ENCODE measurements at places on chromosomes 3 and 15.

GRCh38 chr3:116757315-116757714 lies 47.7 kb downstream of the TUSC7 start:
- DNase-seq, result no peak

DNA sequence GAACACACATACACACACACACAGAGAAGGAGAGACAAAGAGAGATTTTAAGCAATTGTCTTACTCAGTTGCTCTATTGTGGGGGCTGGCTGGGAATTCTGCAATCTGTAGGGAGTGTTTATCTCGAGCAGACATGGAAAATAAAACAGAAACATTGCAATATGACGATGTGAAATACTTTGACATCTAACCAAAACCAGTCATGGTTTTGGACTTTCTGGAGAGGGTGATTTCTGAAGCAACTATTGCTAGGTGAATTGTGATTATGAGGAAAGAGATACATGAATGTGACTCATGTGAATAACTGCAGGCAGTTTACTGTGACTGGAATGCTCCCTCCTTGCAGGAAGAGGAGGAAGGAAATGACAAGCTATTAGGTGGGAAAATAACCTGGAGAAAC lies 12.3 kb upstream of the PHLDB2 start:
- DNase-seq, result no peak

DNA sequence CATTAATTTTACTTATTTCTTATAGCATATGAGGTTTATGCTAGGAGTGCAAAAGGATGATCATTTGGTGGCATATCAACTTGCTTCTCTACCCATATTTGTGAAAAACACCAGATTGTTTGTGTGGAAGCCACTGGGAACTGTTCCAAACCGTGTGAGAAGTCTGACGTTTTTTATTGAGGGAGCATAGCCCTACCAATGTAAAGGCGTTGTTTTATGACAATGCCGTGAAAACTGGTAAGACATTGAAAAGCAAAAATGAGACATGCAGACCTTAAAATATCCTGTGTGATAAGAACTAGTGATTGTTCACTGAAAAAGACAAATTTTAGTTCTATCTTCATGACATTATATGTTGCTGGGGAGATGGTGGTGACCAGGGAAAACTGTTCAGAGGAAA lies 87.8 kb downstream of the CHL1 start:
- no peak for DNase-seq

DNA sequence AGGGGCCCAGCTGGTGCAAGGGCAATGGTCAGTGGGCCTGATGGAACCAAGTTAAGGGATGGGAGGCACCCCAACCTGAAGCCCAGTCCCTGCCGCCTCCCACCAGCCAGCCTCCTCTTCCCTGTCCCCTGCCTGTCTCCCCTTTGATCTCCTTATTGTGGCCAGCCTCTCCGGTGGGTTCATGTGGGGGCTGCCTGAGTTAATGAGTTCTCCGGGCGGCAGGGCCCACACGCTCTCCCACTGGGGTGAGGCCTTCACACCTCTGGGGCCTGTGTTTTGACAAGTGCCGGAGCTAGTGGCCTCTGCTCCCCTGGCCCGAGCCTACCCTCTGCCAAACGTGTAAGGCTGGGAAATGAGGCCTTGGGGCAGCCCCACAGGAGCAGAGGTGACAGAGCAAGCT lies 7.2 kb upstream of the MESP1 start:
- no peak for DNase-seq

GRCh38 chr3:124748560-124749198 lies 18.4 kb downstream of the UMPS start:
- no peak for DNase-seq

DNA sequence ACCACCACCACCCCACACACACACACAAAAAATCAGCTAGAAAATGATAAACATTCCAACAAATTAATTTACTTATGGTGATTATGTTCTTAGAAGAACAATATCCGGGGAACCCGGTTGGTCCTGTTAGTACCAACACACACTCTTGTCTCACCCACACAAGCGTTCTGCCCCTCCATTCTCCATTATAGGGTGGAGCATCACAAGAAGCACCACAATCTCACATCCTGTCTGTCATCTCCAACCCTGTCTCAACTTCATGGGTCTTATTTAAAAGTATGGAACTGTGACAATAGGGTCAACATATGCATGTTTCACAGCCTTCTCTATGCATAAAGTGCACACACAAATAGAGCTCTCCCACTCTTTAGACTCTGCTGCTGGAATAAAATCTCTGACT lies 5.6 kb downstream of the GSK3B start:
- no peak for DNase-seq

- no peak for DNase-seq
Observed at GRCh38 chr3:134397755-134398154, 23.5 kb upstream of the AMOTL2 start.

DNA sequence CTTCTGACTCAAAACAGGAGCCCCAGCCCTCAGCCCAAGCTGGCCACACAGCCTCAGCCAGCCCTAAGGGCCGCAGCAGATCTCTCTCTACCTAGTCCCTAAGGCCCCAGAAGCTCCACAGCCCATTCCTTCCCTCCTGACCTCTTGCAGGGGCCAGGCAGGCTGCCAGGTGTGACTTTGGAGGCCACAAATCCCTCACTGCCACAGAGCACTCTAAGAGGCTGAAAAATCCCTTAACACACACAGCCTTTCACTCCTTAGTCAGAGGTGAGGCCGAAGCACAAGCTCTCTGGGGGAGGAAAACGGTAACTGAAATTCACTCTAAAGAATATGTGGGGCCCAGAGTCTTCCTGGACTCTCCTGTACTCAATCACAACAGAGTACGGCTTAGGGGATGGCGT lies 23.3 kb downstream of the LRRC2 start:
- DNase-seq, result no peak

DNA sequence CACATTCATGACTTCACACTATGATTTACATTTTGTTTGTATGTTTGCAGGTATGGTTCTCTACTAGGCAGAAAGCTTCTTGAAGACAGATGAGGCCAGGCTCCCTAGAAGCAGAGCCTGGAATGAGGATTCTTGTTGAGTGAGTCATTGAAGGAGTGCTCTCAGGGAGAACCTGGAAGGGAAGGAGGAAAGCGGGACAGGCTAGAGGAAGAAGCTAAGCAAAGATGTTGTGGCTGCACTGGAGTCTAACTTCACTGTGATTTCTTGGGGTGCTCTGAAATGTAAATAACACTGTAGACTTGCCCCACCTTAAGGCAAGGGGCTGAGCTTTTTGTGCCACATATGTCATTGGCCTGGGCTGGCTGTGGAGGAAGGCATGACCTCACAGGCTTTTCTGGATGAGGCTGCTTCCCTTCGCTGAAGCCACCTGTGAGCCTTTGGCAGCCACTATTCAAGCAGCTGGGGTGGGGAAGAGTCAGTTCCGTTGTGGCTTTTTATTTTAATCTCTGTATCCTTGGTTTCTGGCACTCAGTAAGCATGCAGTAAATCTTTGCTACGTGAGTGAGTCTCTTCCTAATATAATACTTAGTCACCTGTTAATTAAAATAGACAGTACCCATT lies 307.3 kb downstream of the SV2B start:
- no peak for DNase-seq

- no peak for DNase-seq
Observed at GRCh38 chr3:138036572-138036971, 26.6 kb downstream of the CLDN18 start.

DNA sequence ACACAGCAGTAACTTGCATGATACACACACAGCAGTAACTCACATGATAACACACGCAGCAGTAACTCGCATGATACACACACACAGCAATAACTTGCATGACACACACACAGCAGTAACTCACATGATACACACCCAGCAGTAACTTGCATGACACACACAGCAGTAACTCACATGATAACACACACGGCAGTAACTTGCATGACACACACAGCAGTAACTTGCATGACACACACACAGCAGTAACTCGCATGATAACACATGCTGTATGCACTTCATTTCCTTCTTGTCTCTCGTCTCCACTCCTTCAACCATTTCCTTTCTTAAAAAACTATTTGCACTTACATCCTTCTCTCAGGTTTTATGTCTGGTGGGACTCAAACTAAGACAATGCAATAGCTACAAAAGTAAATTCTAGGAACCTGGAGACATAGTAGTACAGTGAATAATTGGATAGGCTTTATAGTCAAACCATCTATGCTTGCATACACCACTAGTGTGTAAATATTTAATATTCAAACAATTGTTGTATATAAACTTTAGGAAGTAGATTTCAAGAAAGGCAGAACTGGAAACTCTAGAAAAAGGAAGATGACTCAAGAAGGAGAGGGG lies 130.8 kb downstream of the UACA start:
- no peak for DNase-seq

GRCh38 chr15:75034615-75035014 lies 11.2 kb downstream of the PPCDC start:
- no peak for DNase-seq

DNA sequence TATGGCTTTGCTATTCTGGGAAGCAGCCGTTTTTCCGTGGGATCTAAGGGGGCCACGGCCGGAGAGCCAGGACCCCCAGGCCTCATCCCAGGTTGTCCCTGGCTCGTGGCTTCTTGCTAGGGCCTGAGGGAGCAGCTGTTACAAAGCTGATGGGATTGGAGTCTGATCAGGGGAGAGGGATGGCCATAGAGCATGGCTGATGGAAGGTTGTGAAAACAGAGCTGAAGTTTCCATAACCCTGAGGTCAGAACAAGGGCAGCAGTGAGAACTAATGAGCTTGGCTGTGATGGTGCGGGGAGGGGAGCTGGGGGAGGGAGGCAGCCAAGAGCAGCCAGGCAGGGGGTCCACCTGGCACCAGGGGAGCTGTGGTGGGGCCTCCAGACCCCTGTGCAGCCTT lies 63.0 kb downstream of the LINGO1 start:
- DNase-seq, result no peak

DNA sequence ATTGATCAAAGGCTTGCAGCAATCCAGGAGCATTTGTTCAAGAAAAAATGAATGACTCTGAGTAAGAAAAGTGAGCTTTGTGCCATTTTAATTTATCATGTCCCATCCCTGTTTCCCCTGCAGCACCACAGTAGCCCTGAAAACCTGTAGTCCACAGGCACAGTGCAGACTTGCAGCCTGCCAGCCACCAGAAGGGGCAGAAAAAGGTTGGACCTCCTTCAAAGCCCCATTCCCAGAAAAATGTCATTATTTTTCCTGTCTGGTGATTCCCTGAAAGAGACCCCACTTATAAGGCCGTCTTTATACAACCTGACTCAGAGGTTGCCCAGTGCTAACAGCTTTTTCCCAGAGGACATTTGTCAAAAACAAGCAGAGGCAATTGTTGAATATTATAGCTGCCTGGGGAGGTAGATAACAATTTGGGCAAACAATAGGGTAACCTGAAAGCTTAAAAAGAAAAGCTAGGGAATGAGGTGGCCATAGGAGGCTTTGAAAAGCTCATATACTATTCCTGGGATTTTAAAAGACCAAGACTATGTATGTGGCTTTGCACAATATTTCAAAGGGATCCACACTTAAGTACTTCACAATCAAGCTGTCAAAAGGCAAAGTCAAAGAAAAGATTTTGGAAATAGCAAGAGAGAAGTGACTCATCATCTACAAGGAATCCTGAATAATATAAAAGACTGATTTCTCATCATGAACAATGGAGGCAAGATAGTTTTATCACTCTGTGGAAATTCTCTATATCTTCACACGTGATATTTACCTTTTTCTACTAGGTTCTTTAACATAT lies 136.8 kb upstream of the PLXNA1 start:
- no peak for DNase-seq
